ENCODE measurements at places on chromosomes 4 and X.

DNA sequence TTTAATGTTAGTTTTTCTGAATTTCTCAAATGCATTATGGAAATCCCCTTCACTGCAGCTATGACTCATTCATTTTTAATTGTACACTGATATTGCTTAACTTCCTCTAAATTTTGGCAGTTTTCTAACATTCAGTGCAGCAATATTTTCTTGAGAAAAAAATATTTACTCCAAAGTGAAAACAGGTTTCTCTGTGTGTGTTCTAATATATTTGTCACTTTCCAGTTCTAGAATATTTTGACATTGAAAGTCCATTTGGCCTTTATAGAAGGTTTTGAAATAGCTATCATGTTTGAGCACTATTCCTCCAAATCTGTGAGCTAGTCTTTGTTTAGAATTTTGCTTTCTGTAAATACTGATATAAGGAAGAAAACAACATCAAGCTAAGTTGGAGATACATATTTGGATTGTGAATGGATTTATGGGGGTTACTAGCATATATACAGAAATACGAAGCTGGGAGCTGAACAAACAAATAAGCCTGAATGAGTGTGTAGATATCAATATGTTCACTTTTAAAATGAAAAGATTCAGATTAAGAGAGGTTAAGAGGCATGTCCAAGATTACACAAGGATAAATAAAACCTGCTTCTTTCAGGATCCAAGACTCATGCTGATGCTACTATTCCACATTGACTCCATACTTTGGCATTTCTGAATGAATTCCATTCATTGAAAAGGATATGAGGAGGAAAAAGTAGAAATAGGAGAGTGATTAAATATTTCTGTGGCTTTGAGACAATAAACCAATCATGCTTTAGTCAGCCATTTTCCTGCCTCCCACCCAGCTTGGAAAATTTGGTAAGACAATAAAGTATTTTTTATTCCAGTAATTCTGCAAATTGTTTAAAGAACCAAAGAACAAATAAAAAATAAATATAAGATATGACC lies 57.3 kb upstream of the SLIT2 start:
- no peak for DNase-seq

GRCh38 chr4:8013976-8014726 lies 74.5 kb upstream of the AFAP1 start:
- DNase-seq, result no peak

- no peak for DNase-seq
Observed at GRCh38 chrX:1462596-1463251, 10.0 kb upstream of the ASMTL start.

DNA sequence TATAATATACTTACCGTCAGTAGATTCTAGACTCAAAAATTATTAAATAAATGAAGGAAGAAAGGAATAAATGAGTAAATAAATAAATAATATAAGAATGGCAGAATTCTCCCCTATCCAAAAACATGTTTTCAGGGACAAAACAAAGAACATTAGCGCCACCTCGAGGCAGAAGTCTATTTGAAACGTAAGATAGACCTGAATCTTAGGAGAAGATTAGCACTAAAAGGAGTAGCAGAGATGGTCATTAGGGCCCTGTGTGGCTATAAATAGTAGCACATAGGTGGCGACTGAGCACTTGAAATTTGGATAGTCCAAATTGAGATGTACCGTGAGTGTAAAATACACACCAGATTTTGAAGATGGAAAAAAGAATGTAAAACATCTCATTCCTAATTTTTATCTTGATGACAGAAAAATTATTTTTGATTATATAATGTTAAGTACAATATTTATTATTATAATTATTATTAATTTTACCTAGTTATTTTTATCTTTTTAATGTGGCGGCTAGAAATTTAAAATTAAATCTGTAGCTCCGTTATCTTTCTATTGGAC lies 24.3 kb upstream of the SRD5A3 start:
- no peak for DNase-seq

- DNase-seq, result no peak
Observed at GRCh38 chr4:158496030-158496741, 25.5 kb upstream of the RXFP1 start.

GRCh38 chr4:144451766-144452450 lies 194.0 kb upstream of the HHIP start:
- no peak for DNase-seq
